Activated CD8-positive, alpha-beta T cell treated with anti-CD3 and anti-CD28 coated beads, Interleukin-2, amount 10 ng/mL, durations not matched to agents 7 days and 5 days (primary cell): ENCODE measurements at places on chromosomes 5 and 9.

- no peak for DNase-seq
These were observed 138.6 kb upstream of the TSLP start for GRCh38 chr5:110932755-110933488.

GRCh38 chr5:62475072-62475471 is 62.5 kb downstream of the IPO11 start:
- no peak for DNase-seq

- no peak for DNase-seq
These were observed 281.0 kb downstream of the EFNA5 start for GRCh38 chr5:107389775-107390148.

DNA sequence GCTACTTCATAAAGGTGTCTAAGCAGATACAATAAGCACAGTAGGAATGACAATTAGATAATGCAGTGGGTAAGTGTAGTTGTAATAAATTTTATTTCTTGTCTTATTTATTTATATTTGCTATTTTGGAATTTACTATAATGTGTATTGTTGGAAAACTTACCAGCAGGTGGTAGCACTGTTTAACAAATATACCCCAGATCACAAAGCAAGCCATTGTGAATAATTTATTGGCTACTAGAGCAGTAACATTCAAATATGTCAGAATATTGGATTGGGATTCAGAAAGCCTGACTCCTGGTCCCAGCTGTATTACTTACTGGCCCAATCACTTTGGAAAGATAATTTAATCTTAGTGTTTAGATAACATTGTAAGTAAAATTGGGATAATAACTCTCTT is 78.0 kb downstream of the ISOC1 start:
- no peak for DNase-seq

- no peak for DNase-seq
These were observed 726.1 kb downstream of the CDH18 start for GRCh38 chr5:19261879-19262278.

- no peak for DNase-seq
These were observed 146.7 kb downstream of the CARTPT start for GRCh38 chr5:71865665-71866320.

DNA sequence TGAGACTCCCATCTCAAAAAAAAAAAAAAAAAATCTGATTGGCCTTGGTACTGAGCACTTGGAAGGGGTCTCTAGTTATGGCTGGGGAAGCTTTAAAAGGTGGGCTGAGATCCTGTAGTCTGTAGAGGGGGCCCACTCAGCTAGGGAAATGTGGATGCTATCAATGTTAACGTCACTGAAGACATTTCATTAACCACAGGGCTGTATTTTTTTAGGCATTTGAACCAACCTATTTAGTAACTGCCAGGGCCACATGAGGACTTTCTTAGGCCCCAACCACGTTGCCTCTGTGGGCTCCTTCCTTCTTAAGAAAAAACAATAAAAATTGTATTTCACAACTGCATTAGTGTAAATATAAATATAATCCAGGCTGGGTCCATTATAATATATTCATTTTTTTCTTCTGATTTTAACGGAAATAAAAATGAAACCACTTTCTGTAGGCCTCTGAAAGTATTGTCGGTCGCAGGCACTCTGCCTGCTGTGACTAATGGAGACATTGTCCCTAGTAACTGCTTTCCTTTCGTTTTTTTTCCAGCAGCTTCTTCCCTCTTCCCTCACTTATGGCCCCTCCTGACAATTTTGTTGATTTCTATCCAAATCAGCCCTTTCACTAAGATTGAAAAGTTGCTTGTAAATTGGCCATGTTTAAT is 71.6 kb downstream of the GCNT1 start:
- no peak for DNase-seq

DNA sequence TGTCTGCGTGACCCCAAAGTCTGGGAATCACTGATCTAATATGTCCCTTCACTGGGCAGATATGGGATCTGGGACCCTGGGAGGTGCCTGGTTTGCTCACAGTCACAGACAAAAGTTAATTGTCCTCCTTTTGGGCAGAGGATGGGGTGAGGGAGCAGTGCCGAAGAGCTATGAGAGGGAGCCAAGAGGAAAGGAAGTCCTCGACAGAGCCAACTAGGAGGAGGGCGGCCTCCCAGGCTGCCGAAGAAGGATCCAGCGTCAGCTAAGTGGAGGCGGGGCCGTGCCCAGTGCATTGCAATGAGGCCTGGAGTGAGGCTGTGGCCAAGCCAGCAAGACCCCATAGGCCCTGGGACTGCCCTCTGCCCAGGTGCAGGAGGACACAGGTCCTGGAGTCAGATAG is 11.4 kb downstream of the AIF1L start:
- DNase-seq: no peak
